AG09309 (cell line): ENCODE measurements at places on chromosomes 5 and 9.

DNA sequence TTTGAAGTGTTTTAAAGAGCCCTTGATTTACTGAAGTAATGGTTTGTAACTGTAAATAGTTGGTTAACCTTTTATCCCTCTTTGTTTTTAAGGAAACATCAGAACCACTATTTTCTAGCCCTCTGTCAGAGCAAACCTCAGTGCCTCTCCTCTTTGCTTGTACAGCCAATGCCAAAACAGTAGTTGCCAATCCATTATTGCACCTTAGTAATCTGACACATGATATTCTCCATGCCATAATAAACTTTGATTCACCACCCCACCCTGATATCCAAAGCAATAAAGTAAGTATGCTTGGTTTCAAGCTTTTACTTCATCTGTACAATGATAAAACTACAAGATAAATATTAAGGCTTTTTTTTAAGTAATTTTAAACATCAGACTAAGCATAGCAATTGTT, 100.8 kb downstream of the DMXL1 start:
- DNase-seq, result no peak

DNA sequence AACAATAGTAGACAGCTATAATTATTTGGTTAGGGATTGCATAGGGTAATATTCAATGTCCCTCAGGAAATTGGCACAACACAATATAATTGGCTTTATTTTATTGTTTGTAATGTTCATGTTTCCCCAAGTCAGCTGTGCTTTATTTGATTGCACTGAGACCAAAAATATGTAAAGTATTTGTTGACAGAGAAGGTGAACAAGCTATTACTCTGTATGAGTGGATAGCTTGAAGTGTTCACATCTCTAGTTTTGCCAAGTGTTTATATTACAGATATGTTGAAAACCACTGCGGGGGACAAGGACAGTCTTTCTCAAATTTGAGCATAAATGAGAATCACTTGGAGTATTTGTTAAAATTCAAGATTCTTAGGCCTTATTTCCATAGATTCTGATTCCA, 83.3 kb downstream of the RAB3C start:
- no peak for DNase-seq

- peak; percentile 45 for DNase-seq
Observed at GRCh38 chr5:94243612-94244011, 374.8 kb downstream of the KIAA0825 start.

DNA sequence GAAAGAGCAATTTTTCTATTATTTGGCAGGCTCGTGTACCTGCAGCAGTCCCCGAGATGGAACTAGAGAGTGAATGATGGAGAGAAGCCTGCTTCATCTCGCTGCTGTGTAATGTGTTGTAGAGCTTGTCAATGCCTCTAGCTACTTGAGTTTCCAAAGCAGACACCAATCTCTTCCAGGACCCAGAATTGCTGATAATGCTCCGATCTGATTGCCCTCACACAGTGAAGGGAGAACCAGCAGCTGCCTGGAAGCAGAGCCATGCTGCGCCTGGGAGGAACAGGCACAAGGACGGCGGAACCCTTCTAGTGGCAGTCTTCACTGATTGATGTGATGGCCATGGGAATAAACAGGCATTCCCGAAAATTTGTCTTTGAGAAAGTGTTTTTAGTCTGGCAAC, 288.0 kb downstream of the ICE1 start:
- no peak for DNase-seq

GRCh38 chr9:129637102-129637501, 4.8 kb downstream of the ASB6 start:
- no peak for DNase-seq

GRCh38 chr9:21432672-21433425, 7.4 kb upstream of the IFNA1 start:
- no peak for DNase-seq
